ENCODE measurements at places on chromosomes 13 and 19. TPM values are rescaled to one million over a fixed set of nuclear protein-coding genes. Genes with fewer than 3 reads are reported as not detected.

The TUBB4A gene
- 0.90 TPM for total RNA-seq

The ZFP28 gene
- 11.3 TPM for total RNA-seq

The IGFL1 gene
- total RNA-seq = not detected

The HAUS8 gene
- 5.8 TPM for total RNA-seq

The CLASRP gene
- total RNA-seq = 105 TPM

The PROZ gene
- not detected for total RNA-seq

The CKAP2 gene
- total RNA-seq = 9.6 TPM

- peak; percentile 90 for DNase-seq
Observed at GRCh38 chr19:48351341-48351752, 12.4 kb downstream of the TMEM143 start.

DNA sequence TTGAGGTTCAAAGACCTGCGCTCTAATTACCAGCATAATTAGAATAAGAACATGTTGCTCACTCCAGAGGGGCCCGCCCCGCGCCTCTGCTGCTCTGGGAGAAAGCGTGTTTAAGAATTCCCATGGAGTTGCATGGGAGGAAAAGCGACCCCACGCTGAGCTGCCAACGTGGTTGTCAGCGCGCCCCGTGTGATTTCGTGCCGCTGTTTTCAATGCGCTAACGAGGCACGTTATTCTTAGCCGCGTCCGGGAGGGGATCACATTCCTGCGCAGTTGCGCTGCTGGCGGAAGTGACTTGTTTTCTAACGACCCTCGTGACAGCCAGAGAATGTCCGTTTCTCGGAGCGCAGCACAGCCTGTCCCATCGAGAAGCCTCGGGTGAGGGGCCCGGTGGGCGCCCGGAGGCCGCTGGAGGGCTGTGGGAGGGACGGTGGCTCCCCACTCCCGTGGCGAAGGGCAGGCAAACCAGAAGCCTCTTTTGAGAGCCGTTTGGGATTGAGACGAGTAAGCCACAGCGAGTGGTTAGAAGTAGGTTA is 173.8 kb upstream of the SOX1 start:
- DNase-seq = peak; percentile 70

- DNase-seq = no peak
Observed at GRCh38 chr19:56603829-56604228, 8.7 kb downstream of the ZNF71 start.

- DNase-seq = no peak
Observed at GRCh38 chr13:33524086-33524485, 238.5 kb upstream of the STARD13 start.

DNA sequence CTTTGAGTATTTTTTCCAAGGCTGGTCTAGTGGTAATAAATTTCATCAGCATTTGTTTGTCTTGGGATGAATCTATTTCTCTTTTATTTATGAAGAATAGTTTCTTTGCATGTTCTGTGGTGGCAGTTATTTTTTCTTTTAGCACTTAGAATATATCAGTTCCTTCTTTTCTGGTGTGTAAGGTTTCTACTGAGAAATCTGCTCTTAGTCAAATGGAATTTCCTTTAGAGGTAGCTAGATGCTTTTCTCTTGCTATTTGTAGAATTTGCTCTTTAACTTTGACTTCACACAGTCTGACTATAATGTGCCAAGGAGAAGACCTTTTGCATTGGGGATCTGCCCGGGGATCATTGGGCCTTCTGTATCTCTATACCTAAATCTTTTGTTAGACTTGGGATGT is 4.1 kb upstream of the SIGLEC6 start:
- DNase-seq = no peak

DNA sequence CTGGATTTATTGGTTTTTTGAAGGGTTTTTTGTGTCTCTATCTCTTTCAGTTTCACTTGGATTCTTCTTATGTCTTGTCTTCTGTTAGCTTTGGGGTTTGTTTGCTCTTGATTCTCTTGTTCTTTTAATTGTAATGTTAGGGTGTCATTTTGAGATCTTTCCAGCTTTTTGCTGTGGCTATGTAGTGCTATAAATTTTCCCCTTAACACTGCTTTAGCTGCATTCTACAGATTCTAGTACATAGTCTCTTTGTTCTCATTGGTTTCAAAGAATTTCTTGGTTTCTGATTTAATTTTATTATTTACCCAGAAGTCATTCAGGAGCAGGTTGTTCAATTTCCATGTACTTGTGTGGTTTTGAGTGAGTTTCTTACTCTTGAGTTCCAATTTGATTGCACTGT is 24.6 kb downstream of the ZNF430 start:
- no peak for DNase-seq

- DNase-seq = no peak
Observed at GRCh38 chr19:30028992-30029343, 86.9 kb downstream of the URI1 start.

DNA sequence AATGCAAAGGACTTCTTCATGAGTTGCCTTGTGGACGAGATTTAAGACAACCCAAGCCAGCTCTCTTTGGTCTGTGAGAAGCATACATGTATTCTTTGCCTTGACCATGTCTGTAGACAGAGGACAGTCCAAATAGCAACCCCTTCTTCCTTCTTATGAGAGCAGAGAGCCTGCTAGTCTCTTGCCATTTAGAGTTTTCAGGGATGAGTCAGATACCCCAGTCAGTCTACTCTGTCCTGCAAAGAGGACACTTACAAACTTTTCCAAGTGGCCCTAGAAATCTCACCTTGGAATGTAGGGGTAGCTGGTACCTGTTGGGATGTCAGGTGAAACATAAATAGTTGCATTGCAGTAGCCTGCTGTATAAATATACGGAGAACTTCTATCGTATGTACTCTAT is 36.7 kb downstream of the DNAJC3 start:
- no peak for DNase-seq

DNA sequence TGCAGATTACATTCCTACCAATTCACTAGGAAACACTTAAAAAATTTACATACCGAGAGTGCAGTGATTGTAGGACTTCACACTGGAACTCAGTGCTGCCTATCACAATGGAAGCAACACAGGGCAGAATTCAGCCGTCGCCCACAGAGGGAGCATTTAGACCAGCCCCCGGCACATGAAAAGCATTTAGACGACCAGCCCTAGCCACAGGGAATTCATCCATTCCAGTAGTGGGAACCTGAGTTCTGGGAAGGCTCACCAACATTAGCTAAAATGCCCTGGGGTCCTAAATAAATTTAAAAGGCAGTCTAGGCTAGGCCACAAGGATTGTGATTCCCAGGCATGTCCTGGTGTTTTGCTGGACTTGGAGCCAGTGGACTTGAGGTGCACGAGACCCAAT is 155.2 kb downstream of the LIG4 start:
- no peak for DNase-seq

- peak; percentile 56 for DNase-seq
Observed at GRCh38 chr19:28468701-28469459, 744.1 kb downstream of the UQCRFS1 start.

DNA sequence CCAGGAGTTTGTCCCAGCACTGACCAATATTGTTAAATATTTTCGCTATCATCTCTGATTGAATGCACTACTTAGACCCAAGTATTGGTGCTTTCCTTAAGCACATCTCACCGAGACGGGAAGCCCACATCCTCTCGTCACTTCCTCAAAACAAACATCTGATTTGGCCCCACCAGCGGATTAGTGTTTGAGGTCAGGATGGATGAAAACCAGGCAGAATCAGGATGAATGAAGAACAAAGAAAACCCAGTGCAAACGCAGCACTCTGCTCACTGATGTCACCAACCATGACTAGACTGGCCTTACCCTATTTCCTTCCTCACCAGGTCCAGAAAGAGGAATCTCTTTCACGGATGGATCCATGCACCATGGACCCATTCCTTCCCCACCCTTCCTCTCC is 6.0 kb downstream of the PLAUR start:
- no peak for DNase-seq

DNA sequence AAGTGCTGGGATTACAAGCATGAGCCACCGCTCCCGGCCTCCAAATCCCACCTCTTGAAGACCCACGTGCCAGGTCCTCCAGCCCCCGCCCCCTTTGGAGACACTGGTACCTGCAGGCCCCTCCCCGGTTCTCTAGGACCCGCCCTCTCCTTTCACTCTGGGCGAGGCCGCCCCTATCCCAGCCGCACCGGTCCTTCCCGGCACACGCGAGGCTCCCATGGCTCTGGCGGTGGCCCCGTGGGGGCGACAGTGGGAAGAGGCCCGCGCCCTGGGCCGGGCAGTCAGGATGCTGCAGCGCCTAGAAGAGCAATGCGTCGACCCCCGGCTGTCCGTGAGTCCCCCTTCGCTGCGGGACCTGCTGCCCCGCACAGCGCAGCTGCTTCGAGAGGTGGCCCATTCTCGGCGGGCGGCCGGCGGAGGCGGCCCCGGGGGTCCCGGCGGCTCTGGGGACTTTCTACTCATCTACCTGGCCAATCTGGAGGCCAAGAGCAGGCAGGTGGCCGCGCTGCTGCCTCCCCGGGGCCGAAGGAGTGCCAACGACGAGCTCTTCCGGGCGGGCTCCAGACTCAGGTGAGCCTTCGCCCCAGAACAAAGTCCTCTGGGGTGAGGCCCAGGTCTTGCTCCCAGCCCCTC is at the start of gene CBLC:
TSS of gene CBLC (plus strand) at position 176 of the 633 bp plus-strand sequence. CDS start at position 218, 42 bp downstream.
- DNase-seq = no peak

DNA sequence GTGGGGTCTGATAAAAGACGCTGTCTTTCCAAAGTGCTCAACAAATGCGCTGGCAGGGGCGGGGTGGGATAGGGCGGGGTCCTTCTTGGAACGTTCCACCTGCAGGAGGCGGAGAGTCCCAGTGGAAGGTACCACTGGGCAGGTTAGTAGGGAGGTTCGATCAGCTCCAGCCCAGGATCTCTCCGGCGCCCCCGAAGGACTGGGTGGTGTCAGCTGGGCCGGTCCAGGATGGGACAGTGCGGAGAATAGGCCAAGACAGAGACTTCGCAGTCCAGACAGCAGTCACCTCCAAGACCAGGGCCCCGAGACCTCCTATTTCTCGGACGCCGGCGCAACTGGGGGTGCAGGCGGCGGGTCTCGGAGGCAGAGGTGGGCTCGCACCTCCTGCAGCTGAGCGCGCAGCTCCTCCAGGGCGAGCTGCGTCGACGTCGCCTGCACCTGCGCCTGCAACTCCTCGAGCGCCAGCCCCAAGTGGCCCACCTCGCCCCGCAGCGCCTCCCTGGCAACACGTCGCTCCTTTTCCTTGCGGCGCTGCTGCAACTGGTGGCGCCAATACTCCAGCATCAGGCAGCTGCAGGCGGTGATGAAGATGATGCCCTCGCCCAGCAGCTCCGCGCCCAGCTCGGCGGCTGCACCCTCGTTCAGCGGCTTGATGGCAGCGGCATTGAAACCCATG is 21.6 kb downstream of the VASP start:
- DNase-seq = no peak

DNA sequence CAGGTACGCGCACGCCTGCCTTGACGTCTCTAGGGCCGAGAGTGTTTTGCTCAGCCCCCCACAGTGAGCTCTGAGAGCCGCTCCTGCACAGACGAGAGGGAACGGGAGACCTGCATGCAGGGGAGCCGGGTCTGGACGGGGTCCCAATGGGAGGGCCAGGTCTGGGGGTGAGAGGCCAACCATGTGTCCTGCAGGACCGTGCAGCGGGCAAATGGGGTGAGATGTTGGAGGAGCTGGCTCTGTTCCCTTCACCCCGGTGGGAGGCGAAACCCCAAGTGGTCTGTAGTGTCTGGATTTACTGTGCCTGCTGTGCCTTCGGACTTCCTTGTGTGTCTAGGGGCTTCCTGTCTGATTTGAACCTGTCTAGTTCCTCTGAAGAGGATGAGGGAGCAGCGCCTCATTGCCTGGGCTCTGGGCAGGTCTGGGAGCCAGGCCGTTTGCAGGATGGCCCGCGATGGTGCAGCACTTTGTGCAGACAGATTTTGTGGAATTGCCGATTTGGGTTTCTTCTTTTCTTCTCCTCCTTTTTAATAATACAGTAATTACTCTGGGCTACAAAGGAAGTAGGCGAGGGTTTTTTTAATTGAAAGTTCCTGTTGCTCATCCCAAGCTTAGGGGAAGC is 2.1 kb downstream of the CSNK1G2 start:
- no peak for DNase-seq

GRCh38 chr13:47413112-47413511 is 516.3 kb upstream of the HTR2A start:
- no peak for DNase-seq

DNA sequence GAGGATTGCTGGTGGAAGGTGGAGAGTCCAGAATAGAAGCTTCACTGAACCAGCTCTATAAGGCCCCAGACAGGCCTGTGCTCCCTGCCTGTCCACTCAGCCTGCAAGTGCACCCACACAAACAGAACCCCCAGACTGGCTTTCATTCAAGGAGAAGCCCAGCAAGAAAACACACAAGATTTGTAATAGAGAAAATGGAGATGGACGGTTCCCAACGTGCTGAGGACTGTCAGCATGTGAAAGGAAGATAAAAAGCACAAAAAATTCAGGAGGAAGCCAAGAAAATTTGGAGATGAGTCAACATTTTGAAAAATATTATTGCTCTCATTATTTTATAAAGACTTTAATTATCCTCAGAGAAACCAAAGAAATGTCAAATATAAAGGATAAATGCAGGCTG is 218.2 kb upstream of the SLC10A2 start:
- DNase-seq = no peak

DNA sequence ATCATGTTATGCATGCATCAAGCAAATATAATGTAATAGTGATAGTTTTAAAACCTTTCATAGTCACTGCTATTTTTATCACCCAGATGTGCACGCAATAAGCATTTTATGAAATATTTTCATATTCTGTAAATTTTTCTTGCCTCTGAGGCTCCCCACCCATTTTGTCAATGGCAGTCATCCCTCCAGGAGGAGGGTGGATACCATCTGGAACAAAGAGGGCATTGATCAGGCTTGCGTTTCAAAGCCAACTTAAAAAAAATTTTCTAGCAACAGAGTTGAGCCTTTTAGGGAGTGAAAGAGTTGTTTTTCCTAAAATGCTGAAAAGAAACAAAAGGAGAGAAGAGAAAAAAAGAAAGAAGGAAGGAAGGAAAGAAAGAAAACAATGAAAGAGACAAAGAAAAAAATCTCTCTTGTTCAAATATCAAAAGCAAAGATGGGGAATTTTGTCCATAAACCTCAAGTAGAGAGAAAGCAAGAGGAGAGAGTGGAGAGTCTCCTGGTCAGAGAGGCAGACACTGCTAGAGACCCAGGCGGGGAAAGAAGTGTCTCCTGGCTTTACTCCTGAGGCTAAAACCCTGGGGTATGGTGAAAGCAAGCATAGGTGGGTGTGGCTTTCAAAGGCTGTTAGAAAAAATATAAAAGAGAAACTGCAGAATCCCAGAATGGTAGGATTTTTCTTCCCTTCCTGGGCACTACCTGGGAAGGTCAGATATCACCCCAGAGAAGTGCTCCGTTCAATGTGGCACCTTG is 63.6 kb upstream of the KLF12 start:
- DNase-seq = no peak

- DNase-seq = no peak
Observed at GRCh38 chr13:29760544-29760943, 89.9 kb downstream of the UBL3 start.

- no peak for DNase-seq
Observed at GRCh38 chr13:25478186-25478585, 106.4 kb downstream of the ATP8A2 start.

GRCh38 chr19:7833225-7834099 is 3.4 kb downstream of the EVI5L start:
- no peak for DNase-seq

GRCh38 chr19:48424694-48425219 is 21.0 kb upstream of the GRWD1 start:
- DNase-seq = no peak
